ENCODE measurements at places on chromosomes 2 and 18. TPM values are rescaled to one million over a fixed set of nuclear protein-coding genes. Genes with fewer than 3 reads are reported as not detected.

The DIPK1C gene
- not detected for total RNA-seq

The WDCP gene
- 10.2 TPM for total RNA-seq

The GMCL1 gene
- 15.3 TPM for total RNA-seq

The SGPP2 gene
- not detected for total RNA-seq

The PPP4R1 gene
- total RNA-seq: 91.7 TPM

The ANKRD36B gene
- total RNA-seq: 24.6 TPM

The FHL2 gene
- 230 TPM for total RNA-seq

The OSBPL6 gene
- total RNA-seq: 4.6 TPM

The FAM237A gene
- not detected for total RNA-seq

The HOXD1 gene
- not detected for total RNA-seq

The FSIP2 gene
- total RNA-seq: 0.13 TPM

The PRKAG3 gene
- total RNA-seq: 0.52 TPM

The GCKR gene
- total RNA-seq: 8.5 TPM

The ABCG5 gene
- not detected for total RNA-seq

The SLC4A5 gene
- 0.30 TPM for total RNA-seq

The KCNF1 gene
- total RNA-seq: not detected

The TEX44 gene
- total RNA-seq: not detected

The KIF3C gene
- 19.2 TPM for total RNA-seq

The LINC00305 gene
- not detected for total RNA-seq

The GIGYF2 gene
- total RNA-seq: 59.4 TPM

The CNTNAP5 gene
- total RNA-seq: not detected

The NT5C1B gene
- total RNA-seq: not detected

The AGXT gene
- not detected for total RNA-seq

The ASTL gene
- not detected for total RNA-seq

The PROM2 gene
- 0.20 TPM for total RNA-seq
